ENCODE measurements at places on chromosomes 5 and 9. TPM values are rescaled to one million over a fixed set of nuclear protein-coding genes. Genes with fewer than 3 reads are reported as not detected.

Gene BTNL9
- not detected for polyA plus RNA-seq

Gene GFRA3
- polyA plus RNA-seq: not detected

Gene PRELID1
- polyA plus RNA-seq: 177 TPM

Gene GKAP1
- 4.5 TPM for polyA plus RNA-seq

Gene PCDHGB4
- not detected for polyA plus RNA-seq

Gene LCN2
- polyA plus RNA-seq: not detected

Gene CCL27
- not detected for polyA plus RNA-seq

Gene OMD
- not detected for polyA plus RNA-seq

Gene PPP3R2
- polyA plus RNA-seq: not detected

Gene ITGA2
- polyA plus RNA-seq: 0.19 TPM

Gene GPR151
- polyA plus RNA-seq: not detected

Gene BTNL3
- not detected for polyA plus RNA-seq
